ENCODE measurements at places on chromosomes 3 and 15.

GRCh38 chr3:29382845-29383244, 102.0 kb downstream of the RBMS3 start:
- no peak for DNase-seq

- DNase-seq, result no peak
Observed at GRCh38 chr3:46712191-46713049, 5.2 kb downstream of the PRSS50 start.

DNA sequence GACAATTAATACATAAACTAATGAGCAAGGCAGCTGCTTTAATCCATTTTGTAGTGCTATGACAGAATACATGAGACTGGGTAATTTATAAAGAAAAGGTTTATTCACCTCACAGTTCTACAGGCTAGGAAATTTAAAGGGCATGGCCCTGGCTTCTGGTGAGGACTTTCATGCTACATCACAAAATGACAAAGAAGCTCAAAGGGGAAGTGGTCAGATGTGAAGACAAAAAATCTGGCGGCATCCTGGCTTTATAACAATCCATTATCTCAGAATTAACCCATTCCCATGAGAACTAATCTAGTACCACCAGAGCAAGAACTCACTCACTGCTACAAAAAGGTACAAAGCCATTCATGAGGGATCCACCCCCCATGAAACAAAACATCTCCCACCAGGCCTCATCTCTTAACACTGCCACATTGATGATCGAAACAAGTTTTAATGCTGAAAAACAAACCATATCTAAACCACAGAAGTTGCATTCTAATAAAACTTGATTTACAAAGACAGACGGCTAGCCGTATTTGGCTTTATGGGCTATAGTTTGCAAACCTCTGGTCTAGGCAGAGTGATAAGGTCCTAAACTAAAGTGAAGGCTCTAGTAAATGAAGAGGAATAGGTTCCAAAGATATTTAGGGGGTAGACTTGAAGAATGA, 44.2 kb downstream of the GSK3B start:
- no peak for DNase-seq

DNA sequence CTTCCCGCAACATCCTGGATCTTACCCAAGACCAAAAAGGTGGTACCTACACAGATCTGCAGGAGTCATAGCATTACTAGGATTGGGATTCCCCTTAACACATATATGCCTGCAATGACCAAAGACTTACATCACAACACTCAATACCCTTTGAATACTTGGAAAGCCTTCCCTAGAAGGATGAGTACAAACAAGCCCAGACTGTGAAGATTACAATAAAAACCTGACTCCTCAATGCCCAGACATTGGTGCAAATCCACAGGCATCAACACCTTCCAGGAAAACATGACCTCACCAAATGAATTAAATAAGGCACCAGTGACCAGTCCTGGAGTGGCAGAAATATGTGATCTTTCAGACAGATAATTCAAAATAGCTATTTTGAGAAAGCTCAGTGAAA, 326.8 kb downstream of the TBL1XR1 start:
- no peak for DNase-seq

DNA sequence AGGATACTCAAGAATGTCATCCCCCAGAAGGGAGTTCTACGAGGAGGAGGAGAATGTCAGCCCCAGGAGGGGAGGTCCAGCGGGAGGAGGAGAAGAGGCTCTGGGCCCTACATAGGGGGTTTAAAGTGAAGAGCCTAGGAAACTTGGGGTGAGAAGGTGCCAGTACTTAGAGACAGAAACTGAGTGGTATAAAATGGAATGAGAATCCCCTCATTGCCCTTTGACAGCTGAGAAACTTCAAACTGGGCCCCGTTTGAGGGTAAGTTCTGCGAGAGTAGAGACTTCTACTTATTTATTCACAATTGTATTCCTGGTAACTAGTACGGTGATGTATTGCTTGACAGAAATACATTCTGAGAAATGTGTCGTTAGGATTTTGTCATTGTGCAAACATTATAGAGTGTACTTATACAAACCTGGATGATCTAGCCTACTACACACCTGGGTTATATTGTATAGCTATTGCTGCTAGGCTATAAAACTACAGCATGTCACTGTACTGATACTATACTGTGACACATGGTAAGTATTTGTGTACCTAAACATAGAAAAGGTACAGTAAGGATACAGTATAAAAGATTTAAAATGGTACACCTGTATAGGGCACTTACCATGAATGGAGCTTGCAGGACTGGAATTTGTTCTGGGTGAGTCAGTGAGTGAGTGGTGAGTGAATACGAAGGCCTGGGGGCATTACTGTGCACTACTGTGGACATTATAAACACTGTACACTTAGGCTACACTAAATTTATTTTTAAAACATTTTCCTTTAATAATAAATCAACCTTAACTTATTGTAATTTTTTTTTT, 62.0 kb downstream of the TSC22D2 start:
- DNase-seq, result no peak

DNA sequence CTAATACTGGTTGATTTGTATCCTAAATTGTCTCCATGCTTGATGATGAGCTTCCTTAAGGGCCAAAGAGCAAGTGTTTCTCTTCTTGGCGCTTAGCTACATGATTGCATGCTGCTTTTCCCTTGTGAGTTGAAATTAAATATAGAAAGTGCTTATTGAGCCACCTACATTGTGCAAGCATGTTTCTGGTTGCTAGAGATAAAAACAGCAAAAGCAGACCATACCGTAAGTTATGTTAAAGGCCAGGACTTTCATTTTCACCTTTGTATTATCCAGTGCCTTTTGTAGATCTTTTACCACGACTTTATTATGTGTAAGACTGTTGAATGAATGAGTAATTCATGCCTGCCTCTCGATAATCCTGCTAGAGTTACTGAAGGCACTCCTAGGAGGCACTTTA, 41.9 kb upstream of the CCNB2 start:
- DNase-seq, result no peak

DNA sequence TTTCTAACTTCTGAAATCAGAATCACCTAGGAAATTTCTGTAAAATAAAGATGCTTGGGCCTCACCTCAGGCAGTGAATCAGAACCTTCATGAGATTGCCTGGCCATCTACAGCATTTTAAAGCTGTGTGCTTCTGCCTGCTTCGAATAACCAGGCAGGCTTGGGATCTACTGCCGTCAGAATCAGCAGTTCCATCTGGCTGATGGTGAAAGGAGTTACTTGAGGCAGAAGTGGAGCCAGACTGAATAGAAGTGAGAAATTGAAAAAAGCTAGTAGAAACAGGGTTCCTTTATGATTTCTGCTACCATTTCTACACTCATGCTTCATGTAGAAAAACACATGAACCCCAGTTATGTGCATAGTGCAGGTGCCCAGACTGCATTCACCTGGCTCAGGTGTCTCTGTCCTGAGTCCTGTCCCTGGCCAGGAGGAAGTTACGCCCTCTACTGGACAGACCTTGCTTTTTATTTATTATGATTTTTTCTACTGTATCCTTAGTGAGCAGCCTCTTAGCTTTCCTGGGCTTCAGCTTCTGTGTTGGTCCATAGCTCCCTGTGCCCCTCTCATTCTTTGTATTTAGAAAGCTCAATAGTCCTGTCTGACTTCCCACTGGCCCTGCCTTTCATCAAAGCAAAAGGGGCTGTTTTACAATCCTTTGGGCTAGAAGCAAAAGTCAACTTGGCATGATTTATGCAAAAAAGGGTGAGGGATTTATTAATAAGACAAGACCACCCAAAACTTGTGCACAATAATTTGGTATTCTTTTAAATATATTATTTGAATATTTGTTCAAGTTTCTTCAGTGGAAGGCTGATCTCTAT, 200.8 kb upstream of the GOLGA6L4 start:
- DNase-seq, result no peak

DNA sequence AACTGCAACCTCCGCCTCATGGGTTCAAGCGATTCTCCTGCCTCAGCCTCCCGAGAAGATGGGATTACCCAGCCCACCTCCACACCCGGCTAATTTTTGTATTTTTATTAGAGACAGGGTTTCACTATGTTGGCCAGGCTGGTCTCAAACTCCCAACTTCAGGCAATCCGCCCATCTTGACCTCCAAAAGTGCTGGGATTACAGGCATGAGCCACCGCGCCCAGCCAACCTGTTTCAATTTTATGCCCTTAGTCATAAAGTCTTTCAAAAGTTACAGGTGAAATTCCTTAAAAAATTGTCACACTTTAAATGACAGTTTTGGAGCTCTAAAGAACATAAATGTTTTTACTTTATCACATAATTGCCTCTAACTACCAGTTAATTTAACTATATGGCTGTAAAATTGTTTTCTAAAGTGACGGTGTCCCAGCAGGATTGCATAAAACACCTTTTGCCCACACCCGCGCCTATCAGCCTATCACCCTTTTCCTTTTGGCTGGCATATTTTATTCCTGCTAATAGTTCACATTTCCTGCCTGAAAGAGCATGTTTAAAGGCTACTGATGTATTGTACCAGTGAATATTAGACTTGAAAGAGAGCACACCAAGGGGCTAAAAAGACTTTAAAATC, 164.2 kb upstream of the SEMA6D start:
- no peak for DNase-seq

DNA sequence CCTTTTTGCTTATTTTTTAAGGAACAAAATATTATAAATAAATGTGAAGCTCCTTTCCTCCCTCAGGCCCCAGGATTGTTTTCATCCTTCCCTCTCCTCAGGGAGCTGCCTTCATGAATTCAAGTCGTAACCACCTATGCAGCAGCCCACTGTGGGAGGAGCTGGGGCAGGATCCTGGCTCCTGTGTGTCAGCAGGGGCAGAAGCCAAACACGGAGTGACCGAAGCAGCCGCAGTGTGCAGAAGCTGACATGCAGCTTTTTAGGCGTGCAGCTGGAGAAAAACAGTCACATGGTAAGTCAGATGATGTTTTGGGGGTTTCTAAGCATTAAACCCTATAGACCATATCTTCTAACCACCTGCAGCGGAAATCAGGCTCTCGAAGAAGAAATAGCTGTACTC, 231.3 kb downstream of the OCA2 start:
- DNase-seq, result no peak

DNA sequence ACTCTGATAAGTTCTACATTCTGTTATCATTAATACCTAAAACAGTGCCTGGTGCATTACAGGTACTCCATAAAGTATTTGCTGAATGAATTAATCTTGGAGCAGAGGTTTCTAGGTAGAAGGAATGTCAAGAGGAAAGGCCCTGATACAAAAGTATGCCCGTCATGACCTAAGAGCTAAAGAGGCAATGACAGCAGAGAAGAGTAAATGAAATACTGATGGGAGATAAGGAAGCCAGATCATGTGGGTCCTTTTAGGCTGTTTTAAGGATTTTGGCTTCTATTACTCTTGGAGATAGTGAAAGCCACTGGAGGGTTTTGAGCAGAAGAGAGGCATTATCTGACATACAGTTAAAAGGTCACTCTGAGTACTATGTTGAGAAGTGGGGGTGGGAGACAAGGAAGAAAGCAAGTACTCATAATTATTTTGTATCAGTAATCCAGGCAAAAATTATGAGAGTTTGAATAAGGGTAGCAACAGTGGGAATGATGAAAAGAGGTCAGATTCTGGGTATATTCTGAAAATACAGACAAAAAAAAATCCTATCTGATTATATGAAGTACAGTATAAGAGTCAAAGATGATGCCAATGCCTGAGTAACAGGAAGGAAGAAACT, 48.3 kb downstream of the DENND4A start:
- no peak for DNase-seq

- no peak for DNase-seq
Observed at GRCh38 chr3:57691411-57692132, 1.3 kb downstream of the DENND6A start.

- DNase-seq, result no peak
Observed at GRCh38 chr15:43920815-43921214, 94.0 kb downstream of the WDR76 start.

GRCh38 chr3:134542287-134542958, 56.6 kb downstream of the CEP63 start:
- DNase-seq, result no peak

- DNase-seq, result no peak
Observed at GRCh38 chr3:110944782-110945181, 126.8 kb upstream of the NECTIN3 start.

GRCh38 chr3:32794487-32795308, 23.1 kb upstream of the TRIM71 start:
- no peak for DNase-seq

DNA sequence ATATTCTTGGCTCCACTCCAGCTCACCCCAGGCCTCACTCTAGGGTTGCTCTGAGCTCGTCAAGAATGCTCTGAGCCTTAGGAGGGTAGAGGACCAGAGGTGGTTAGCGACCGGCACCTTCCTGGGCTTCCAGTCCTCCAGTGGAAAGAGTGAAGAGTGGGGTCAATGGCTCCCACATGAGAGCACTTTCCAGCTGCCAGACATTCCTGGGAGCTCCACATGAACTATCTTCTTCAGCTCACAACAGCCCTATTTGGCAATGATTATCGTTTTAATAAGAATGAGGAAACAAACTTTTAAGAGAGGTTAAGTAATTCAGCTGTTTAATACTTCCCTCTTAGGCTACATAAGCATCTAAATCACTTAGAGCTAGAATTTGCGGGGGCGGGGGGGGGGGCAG, 139.3 kb downstream of the STT3B start:
- no peak for DNase-seq

GRCh38 chr15:100898152-100898490, 18.5 kb downstream of the ALDH1A3 start:
- no peak for DNase-seq

GRCh38 chr3:178805741-178806140, 265.9 kb downstream of the ZMAT3 start:
- no peak for DNase-seq

GRCh38 chr3:139762302-139762701, 84.5 kb upstream of the NMNAT3 start:
- peak; percentile 47 for DNase-seq

DNA sequence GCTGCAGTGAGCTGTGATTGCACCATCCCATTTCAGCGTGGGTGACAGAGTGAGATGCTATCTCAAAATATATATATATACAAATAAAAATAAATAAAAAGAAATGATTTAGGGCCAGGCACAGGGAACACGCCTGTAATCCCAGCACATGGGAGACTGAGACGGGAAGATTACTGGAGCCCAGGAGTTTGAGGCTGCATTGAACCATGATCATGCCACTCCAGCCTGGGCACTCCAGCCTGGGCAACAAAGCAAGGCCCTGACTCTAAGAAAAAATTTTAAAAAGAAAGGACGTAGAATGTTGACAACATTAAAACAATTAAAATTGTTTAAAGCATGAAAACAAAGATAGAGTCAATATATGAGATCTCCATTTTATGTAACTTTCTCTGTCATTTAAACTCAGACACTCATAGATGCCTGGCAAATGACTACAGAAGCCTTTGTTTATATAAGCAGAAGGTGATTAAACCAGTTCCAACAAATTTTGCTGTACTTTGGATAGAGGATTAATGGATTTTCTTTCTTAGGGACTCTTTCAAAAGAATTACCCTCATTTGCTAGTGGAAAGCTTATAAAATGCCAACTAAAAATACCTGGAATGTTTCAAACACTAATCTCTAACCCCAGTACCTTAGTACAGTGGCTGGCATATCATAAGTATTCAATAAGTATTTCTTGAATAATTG, 10.7 kb upstream of the TRPM7 start:
- DNase-seq, result no peak

- no peak for DNase-seq
Observed at GRCh38 chr3:118527514-118528044, 507.1 kb downstream of the IGSF11 start.

All from BE2C (cell line).